ENCODE measurements at places on chromosomes 2 and 18.

- no peak for DNase-seq
These were observed 49.5 kb upstream of the FZD5 start for GRCh38 chr2:207819021-207819797.

- no peak for DNase-seq
These were observed 4.7 kb upstream of the KCNG3 start for GRCh38 chr2:42498497-42498896.

DNA sequence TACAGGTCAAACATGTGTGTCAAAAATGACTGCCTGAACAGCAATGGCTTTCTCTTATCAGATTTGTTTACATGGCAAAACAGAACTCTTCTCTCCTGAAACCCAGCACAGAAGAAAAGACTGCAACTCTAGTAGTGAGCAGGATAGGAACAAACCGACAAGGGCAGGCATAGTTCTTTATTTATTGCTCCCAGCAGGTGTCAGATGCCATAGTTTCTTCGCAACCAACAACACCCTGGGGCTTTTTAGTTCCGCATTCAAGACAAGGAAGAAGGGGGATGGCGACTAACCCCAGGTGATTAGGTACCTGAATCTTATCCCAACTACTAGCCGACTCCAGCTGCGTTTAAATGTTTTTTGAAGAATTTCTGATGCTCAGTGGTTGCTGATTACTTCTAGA is 367.5 kb upstream of the FIGN start:
- no peak for DNase-seq

DNA sequence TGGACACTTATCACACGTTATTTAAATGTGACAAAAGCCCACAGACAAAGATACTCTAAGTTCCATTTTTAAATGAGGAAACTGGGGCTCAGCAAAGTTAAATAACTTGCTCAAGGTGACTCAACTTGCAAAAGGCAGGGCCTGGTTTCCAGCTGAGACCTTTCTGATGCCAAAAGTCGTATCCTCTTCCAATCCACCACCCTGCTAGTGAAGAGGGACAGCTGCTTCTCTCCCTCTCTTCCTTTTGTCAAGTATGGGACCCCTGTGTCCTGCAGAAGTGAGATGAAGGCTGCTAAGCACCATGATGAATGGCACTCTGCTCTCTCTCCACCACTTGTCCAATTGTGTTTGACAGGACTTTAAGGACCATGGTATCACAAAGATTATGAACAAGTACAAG is 140.9 kb downstream of the DYM start:
- DNase-seq = no peak

DNA sequence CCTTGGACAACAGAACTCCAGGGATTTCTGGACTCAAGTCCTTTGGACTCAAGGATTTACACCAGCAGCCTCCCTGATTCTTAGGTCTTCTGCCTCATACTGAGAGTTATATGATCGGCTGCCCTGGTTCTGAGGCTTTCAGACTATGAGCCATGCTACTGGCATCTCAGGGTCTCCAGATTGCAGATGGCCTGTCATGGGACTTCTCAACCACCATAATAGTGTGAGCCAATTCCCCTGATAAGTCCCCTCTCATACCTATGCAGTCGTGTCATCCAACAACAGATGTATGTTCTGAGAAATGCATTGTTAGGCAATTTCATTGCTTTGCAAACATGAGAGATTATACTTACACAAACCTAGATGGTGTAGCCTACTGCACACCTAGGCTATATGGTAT is 61.4 kb upstream of the MSTN start:
- DNase-seq = no peak

GRCh38 chr2:6168485-6168884 is 476.3 kb downstream of the SOX11 start:
- DNase-seq = no peak

- no peak for DNase-seq
These were observed 6.9 kb downstream of the ZNF516 start for GRCh38 chr18:76488190-76488589.

- DNase-seq = no peak
These were observed 98.4 kb upstream of the SEC11C start for GRCh38 chr18:59041296-59041695.

- no peak for DNase-seq
These were observed 119.5 kb downstream of the NUP35 start for GRCh38 chr2:183243758-183244157.

DNA sequence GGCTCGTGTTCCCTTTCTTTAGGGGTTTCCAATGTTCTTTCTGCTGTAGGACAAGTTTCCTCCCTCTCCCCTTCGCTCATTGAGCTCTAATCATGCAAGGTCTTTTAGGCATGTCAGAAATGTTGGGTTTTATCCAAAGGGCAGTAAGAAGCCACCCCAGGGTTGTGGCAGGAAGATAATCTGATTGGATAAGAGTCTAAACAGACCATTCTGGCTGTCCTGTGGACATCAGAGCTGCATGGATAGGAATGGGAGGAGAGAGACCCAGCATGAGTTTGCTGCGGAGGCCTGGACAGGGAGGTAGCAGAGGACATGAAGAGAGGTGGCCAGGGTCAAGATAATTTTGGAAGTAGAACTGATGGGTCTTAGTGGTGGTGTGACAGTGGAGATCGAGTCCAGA is 88.2 kb downstream of the ACKR3 start:
- no peak for DNase-seq

- DNase-seq = no peak
These were observed 12.9 kb upstream of the ETAA1 start for GRCh38 chr2:67384123-67384822.

DNA sequence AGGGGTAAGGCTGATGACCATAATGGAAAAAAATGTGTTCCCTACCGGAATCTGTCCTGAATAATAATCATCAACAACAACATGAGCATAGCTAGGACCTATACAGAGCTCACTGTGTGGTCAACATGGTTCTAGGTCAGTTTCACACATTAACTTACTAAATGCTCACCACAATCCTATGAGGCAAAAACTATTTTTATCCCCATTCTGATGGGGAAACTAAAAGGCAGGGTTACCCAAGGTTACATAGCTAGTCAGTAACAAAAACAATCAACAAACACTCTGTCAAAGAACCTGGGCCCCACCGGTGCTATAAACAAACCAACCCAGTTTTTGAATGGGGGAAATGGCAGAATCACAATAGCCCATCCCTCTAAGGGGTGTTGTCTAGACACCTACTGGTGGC is 40.1 kb downstream of the AOX1 start:
- DNase-seq = no peak

DNA sequence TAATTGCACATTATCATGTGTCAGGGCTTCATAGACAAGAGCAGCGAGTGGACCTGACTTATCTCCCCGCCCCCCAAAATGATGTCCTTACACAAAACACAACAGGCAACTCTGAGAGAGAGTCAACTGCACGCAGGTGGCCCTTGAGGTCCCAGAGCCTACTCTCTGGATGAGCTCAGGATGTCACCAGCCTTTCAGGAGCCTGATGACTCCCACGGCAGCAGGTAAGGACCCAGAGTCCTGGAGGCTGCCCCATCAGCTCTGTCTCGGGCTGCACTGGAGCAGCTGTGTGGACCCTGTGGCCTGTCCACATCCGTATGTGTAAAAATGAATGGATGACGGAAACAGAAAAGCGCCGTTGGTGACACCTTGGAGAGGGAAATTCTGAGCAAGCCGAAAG is 130.9 kb downstream of the HDAC4 start:
- no peak for DNase-seq

DNA sequence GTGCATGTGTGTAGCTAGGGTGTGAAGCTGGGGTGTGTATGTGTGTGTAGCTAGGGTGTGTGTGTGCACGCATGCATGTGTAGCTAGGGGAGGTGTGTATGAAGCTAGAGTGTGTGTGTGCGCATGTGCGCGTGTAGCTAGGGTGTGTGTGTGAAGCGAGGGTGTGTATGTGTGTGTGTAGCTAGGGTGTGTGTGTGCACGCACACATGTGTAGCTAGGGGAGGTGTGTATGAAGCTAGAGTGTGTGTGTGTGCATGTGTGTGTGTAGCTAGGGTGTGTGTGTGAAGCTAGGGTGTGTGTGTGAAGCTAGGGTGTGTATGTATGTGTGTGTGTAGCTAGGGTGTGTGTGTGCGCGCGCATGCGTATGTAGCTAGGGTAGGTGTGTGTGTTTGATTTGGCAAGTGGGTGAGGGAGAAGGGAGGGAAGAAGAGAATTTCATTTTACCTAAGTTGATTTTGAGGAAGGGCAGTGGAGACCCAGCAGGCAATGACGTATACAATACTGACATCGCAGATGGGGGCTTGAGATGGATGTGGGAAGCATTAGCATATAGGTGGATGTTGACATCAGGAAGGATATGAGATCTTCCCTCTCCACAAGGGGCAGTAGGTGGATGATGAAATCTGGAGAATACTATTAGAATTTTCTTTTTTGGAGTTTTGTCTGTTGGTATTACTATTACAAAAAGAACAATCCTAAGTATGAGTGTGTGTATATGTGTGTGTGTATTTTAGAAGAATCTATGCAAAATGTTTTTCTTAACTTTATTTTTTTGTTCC is 70.7 kb downstream of the PRELID3A start:
- DNase-seq = no peak

DNA sequence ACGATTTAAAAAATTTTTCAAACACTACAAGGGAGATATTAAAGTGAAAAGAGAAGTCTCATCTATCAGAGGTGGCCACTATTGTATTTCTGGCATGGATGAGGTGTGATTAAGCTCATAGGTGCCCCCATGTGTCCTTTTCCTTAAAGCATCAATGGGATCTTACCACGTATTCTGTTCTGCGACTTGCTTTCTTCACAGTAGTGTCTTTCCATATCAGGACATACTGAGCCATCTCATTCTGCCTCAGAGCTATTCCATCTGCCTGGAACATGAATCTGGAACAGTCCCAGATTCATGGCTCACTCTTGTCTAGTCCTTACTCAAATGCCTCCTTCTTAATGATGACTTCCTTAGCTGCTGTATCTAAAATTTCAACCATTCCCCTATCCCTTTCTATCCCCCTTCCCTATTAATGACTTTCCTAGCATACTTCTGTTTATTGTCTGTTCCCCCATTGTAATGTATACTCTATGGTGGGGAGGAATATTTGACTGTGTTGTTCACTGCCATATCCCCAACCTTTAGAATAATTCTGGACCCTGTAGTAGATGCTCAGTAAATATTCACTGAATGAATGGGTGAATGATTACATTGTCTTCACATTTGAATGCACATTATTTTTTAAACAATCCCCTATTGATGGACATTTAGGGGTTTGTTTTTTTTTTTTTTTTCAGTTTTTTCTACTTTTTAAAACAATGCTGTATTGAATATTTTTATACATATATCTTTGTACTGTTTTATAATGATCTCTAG is 11.1 kb downstream of the STAMBP start:
- no peak for DNase-seq

- DNase-seq = no peak
These were observed 5.6 kb downstream of the PAX8 start for GRCh38 chr2:113273027-113273551.

DNA sequence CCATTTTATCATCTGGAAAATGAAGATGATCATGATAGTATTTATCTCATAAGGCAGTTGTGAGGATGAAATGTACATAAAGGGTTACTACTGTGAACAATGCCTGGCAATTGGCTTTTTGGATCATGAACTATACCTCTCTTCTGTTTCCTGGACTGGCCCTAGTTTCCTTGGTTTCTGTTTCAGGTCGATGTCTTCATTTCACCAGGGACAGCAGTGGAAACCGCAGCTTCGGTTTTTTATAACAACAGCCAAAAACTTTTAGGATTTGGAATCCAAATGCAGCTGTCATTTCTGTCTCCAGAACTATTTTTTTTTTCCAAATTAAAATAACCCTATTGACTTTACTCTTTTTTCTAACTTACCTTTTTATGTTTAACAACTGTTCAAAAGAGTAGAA is 425.1 kb downstream of the RND3 start:
- no peak for DNase-seq

DNA sequence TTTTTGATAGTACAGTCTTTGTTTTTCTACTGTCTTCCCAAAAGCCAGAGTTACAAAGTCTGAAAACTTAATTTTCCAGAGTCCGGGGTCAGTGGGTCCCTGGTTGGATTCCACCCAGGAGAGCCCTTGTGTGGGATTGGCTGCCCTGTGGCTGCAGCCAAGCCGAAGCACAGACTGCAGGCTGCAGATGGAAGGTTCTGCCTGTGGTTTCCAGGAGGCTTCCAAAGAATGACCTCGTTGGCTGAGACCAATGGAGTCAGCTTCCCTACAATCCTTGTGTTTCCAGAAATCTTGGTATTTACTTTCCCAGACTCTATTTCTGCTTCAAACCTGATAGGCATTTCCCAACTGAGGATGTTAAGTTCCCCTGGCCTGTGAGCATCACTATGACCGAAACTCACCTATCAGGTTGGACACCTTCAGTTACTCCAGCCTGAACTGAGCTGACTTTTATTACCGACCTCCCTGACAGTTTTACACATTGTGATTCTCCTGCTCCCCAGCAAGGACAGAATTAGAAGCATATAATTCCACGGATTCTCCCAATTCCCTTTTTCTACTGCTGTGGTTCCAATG is 117.5 kb upstream of the CCDC68 start:
- DNase-seq = no peak

DNA sequence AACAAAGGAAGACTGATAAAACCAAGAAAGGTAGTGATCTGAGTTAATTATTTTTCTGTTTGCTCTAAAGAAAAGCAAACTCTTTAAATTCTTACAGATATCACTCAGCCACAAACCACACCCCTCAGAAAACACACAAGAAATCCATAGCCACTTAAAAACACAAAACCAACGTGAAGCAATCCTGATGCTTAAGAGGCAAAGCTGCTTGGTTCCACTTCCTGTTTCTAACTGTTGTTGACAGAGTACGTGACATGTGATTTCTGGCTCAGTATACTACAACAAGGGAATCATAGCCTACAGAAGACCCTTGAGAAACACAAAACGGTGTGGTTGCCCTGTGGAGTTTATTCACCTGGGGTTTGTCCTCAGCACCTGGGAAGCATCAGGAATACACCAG is 240.9 kb upstream of the APCDD1 start:
- DNase-seq = peak; percentile 43

- DNase-seq = no peak
These were observed 677.0 kb upstream of the FANCL start for GRCh38 chr2:58918141-58918540.

DNA sequence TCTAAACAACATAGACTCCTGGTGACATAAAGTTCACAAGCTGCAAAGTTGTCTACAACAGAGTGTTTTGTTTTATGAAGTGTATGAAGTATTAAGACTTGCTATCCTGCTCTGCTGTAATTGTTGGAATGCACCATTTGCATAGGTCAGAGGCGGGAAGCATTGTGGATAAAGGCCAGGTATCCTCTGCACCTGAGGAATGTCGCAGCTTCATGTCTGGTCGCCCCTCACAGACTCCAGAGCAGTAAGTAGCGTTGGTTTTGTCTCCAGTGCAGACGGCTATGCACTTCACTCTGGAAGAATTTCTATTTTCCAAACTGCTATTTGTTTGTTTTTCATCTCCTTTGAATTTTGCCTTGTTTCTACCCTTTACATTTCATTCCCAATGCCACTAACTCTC is 63.1 kb downstream of the UNC80 start:
- no peak for DNase-seq

GRCh38 chr2:100776445-100776844 is 43.5 kb upstream of the NPAS2 start:
- no peak for DNase-seq

- DNase-seq = no peak
These were observed 125.7 kb upstream of the CCDC195 start for GRCh38 chr2:224841910-224842309.

Measured in hippocampal formation (tissue), 2 donors.